CD4-positive, alpha-beta T cell treated with Interleukin-12 subunit alpha and Interleukin-12 subunit beta, for 1 hour (primary cell): ENCODE measurements at places on chromosomes 11 and 22.

DNA sequence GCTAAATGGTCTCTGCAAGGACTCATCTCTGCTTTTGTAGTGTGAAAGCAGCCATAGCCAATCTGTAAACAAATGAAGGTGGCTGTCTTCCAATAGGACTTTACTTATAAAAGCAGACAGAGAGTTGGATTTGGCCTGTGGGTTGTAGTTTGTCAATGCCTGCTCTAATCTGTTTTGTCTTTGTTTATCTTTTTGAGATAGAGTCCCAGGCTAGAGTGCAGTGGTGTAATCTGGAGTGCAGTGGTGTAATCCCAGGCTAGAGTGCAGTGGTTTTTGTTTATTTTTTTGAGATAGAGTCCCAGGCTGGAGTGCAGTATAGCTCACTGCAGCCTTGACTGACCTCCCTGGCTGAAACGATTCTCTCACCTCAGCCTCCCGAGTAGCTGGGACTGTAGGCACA lies 8.6 kb downstream of the PPP6R3 start:
- no peak for DNase-seq

GRCh38 chr11:65607614-65608426 lies 6.2 kb downstream of the MAP3K11 start:
- no peak for DNase-seq

- DNase-seq: no peak
Observed at GRCh38 chr11:21485006-21485405, 707.9 kb upstream of the ANO5 start.

DNA sequence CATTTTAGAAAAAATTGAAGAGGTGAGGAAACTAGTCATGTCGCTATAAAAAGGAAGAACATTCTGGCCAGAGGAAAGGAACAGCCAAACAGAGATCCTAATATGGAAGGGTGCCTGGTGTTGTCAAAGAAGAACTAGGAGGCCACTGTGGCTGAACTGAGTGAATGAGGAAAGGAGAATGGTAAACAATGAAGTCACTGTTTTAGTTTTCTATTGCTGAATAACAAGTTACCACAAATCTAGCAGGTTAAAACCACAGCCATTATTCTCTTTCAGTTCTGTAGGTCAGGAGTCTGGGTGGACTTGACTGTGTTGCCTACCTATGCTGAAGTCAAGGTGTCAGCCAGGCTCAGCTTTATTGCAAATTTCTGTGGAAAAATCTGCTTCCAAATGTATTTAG lies 549.3 kb upstream of the CCDC90B start:
- DNase-seq: no peak

DNA sequence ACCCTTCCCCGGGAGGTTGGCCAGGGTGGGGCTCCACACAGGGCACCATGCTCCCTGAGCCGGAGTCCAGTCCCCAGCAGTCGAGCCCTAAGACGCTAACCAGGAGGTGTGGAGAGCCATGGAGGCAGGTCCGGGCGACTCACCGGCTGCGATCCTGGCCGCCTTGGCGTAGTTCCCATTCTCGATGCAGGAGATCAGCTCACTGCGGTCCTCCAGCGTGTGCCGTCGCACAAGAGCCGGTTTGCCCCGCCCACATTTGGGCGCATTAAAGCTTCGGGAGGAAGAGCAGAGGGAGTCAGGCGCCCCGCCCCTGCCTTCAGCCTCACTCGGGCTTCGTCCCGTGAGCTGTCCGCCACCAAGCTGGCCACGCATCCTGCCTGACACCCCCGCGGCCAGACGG lies 50.8 kb downstream of the BRD1 start:
- DNase-seq: no peak

- DNase-seq: peak; percentile 52
Observed at GRCh38 chr22:30605449-30606110, 1.4 kb upstream of the TCN2 start.

DNA sequence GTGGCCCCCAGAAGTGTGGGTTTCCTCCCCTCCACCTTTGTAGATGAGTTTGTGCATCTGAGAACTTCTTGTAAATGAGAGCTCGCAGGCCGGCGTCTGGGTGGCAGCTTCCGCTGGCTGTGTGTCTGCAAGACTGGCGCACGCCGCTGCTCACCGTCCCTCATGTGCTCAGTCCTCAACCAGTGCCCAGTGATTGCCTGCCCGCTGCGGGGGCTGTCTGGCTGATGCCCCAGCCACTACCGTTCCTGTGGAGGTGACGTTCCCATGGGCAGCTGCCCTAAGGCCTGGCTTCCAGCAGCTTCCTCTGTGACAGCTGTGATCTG lies 8.8 kb downstream of the TBX1 start:
- DNase-seq: no peak

- peak; percentile 50 for DNase-seq
Observed at GRCh38 chr22:36144886-36145541, 15.5 kb downstream of the APOL3 start.

- no peak for DNase-seq
Observed at GRCh38 chr11:3157381-3158130, 7.6 kb downstream of the OSBPL5 start.
